ENCODE measurements at places on chromosomes 16 and 17.

DNA sequence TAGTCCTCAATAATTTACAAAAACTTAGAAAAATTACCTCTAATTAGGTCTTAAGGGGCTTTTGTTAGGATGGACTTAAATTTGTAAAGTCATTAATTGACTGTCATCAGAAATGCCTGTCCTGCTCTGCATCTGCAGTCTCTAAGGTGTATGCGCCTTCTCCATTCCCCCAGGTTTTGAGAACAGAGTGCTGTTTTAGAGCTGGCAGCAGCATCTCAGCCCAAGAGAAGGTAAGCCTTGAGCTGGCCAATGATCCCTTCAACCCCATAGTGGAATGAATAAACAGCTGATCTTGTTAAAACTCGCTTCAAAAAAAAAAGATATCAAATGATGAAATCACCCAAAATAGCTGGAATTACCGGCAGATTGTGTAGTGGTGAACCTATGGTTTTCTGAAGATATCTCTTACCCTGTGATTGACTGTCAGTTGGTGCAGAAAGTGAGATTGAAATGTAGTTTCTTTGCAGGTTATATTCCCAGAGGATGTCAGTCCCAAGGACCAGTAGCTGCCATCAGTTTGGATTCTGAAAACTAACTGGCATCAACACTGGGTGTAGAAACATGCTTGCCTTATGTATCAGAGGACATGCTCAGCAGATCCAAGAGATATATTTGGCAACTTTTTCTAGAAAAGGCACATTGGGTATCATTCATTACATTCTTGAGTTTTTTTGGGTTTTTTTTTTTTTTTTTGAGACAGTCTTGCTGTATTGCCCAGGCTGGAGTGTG, 25.7 kb downstream of the TRPV2 start:
- no peak for DNase-seq

GRCh38 chr17:66222798-66223350, 6.3 kb downstream of the APOH start:
- DNase-seq, result no peak

- no peak for DNase-seq
Measured at GRCh38 chr16:89402962-89403361, 87.4 kb downstream of the ANKRD11 start.

GRCh38 chr16:84943620-84944019, 67.7 kb downstream of the ZDHHC7 start:
- no peak for DNase-seq

- no peak for DNase-seq
Measured at GRCh38 chr16:24189941-24190340, 66.2 kb upstream of the CACNG3 start.

- DNase-seq, result peak; percentile 60
Measured at GRCh38 chr17:933312-934073, 46.1 kb downstream of the NXN start.

DNA sequence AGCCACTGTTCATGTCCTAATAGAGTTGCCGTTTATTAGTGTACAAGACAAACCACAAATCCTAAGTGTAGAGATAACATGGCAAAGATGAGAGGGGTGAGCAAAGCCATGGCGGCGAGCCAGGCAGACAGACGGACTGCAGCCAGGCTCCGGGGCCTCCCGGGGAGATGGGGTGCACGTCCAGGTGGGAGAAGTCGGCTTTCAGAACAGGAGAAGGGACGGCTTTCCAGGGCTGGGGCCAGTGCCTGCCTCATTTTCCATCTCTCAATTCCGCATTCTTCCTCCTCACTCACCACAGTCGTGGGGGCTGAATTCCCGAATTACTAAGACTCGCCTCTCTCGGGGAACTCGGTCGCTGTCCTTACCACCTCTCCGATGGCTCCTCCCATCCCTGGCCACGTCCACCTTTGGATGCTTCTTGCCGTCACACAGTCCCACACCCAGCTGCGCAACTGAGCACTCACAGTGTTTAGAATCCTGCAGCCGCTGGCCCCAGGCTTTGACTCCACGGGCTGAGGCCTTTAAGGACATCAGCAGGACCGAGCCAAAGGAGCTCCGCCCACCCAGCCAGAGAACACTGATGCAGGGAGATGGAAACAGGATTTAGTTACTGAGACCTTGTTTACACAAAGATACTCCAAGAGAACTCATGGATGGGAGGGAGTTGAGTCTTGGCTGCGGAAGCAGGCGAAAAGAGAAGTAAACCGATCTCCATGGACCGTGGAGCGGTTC, 59.7 kb downstream of the RNF112 start:
- DNase-seq, result no peak

GRCh38 chr17:80924807-80925610, 66.6 kb upstream of the CHMP6 start:
- no peak for DNase-seq

- DNase-seq, result no peak
Measured at GRCh38 chr17:53538129-53538617, 284.6 kb upstream of the KIF2B start.

DNA sequence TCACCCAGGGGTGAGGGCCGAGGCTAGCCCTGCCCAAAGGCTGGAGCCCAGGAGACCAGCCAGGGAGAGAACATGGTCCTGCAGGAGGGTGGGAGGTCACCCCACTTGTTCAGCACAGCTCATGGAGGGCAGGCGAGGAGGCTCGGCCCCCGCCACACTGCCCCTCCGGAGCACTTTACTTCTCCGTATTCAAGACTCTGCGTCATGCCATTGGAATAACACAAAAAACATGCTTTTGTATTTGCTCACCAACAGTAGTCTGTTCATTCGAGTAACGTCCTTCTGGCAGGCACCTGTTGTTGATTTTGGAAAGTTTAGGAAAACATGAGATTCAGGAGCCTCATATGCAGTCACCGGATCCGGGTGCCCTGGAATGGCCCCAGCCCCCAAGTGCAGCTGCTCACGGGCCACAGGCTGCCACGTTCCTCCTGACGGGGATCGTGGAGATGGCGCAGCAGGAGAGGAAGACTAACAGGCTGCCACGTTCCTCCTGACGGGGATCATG, 81.1 kb upstream of the DNAH17 start:
- no peak for DNase-seq

- no peak for DNase-seq
Measured at GRCh38 chr16:19833176-19833575, 51.5 kb downstream of the GPRC5B start.

GRCh38 chr16:19114359-19115147, 789 bp downstream of the ITPRIPL2 start:
- DNase-seq, result no peak

DNA sequence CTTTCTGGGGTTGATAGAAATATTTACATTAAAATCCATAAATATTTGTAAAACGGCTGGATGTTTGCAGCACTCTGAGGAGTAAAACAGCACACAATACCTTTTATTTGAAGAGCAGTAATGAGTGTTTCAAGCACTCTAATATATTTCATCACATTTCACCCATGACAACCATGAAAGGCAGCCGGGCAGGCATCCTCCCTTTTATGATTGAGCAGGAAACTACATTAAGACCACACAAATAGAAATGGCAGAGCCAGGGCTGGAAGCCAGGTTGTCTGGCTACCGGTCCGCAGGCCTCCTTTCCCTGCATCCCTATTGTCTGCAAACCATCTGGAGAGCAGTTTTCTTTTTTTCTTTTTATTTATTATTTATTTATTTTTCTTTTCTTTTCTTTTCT, 23.1 kb upstream of the GPRC5C start:
- DNase-seq, result no peak

GRCh38 chr16:4477966-4478365, 1.8 kb downstream of the HMOX2 start:
- no peak for DNase-seq

- DNase-seq, result no peak
Measured at GRCh38 chr16:23061669-23062068, 87.6 kb downstream of the USP31 start.

DNA sequence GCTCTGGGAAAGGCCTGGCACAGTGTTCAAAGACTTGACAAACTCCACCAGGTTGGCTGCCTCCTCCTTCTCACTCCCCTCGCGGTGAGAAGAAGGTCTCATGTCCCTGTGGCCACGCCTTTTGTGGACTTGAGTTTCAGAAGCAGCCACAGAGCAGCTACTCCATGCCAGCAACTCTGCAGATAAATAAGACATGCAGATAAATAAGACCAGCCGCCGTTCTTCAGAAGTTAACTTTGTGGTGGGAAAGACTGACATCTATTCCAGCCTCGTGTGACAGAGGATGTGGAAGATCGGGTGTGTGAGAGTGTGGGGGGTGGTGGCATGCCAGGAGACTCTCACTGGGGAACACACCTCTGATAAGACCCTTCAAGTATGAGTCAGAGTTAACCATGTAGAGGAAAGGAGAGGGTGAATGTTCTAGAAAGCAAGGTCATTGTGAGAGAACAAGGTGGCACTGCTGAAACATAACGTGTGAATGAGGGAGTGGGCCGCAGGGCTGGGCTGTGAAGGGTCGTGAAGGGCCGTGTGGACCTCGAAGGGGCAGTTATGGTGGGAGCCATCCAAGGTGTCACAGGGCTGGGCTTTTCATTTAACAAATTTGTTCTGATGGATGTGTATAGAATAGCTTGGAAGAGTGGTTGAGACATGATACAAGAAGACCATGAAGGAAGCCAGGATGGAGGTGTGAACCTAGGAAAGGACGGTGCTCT, 830 bp downstream of the SPACA3 start:
- no peak for DNase-seq

DNA sequence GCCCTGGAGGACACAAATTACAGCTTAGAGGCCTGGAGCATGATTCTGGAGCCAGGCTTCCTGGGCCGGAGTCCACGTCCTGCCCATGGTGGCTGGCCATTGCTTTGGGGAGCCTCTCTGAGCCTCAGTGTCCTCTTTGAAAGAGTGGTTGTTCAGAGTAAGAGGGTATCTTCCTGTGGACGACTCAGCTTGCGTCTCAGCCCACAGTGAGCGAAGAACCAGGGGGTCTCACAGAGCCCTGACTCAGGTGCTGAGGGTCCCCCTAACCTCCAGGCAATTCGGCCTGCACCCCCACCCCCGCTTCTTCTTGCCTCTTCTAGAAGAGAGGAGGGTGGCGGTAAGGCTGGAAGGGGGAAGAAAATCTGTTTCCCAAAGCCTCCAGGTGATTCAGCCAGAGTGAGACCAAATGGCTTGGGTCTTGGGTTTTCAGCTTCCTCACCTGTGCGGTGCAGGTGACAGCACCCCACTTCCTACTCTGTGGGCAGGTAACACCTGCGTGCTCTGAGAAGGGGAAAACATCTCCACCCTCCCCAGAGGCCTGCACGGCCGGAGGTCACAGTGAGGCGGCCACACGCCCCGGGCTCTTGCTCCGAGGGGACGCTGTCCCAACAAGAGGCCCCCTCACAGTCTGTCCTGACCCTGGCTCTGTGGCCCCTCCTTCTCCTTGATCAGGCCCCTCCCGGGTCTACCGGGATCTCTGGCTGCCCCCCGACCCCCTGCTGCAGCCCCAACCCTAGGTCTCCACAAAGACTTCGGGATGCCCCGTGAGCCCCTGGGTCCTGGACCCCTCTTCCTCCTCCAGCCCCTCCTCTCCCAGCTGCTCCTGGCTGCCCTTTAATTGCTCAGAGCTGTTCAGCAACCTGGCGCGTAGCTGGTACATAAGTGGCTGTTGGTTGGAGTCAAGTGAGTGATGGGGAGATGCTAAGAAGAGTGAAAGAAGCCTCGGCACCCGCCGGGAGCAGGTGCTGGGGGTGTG, 119.2 kb downstream of the METRNL start:
- no peak for DNase-seq

DNA sequence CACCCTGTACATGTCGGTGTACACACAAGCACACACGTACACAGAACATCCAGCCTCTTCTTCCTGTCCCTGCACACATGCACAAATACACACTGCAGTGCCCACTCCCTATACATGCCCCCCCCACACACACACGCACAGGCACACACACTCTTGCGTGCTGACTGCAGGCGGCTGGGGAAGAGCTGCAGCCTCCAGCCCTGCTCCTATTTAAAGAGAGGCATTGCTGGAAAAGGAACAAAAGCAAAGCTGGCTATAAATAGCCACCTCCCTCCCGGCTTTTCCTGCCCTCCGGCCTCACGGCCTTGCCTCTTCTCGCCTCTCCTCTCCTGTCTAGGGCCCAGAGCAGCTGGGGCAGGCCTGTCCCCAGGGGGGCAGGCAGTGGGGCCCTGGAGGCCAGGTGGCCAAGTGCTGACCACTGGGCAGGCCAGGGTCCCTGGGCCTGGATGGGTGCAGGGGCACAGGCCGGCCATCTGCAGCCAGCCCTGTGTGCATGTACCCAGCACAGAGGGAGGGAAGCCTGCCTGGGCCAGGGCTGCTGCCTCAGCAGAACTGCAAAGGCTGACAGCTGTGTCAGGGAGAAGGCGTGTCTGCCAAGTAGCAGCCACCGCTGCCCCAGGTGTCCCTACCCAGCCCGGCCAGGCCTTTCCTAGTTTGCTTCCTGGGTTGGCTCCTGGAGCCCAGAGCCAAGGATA, 25.4 kb downstream of the RTN4RL1 start:
- no peak for DNase-seq

GRCh38 chr16:58124601-58124915, 4.6 kb downstream of the CFAP20 start:
- DNase-seq, result no peak

- DNase-seq, result no peak
Measured at GRCh38 chr17:55275894-55276804, 11.4 kb downstream of the HLF start.

- DNase-seq, result no peak
Measured at GRCh38 chr16:73062743-73063733, 15.1 kb upstream of the ZFHX3 start.

DNA sequence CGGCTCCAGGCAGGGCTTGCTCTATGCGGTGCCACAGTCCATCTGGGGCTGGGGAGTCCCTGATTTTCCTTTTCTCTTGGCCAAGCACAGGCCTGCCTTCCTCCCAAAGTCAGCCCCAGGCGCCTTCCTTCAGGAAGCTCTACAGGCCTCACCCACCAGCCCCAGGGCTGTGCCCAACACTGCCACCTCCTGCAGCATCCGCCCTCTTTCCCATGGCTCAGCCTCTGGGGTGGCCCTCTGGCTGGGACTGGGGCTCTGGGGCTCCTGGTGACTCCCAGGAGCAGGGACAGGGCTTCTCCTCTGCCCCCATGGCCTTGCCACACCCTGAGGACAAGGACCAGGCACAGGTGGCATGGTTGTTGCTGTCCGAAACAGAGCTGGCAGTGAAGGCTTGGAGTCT, 817 bp downstream of the ITGB4 start:
- DNase-seq, result no peak

GRCh38 chr17:74426551-74427047, 5.3 kb upstream of the GPRC5C start:
- no peak for DNase-seq

DNA sequence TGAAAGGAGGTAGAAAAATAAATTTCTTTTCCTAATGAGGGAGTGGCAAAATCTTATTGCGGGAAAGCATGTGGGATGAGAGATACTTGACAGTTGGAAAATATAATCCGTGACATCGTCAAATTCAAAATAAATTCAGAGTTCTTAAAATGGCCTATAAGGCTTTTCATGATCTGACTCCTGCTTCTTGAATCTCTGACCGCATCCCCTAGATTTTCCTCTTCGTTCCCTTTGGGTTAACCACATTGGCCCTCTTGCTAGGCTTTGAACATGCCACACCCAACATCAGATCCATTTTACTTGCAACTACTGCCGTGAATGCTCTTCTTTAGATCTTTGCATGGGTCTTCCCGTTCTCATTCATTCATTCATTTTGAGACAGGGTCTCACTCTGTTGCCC, 50.1 kb downstream of the NF1 start:
- no peak for DNase-seq

Data from iPS DF 19.7 (cell line).